Natural killer cell treated with Interleukin-12 subunit alpha and Interleukin-12 subunit beta and Interleukin-15 and Interleukin-18, amount 100 ng/mL, for 72 hours (primary cell): ENCODE measurements at places on chromosomes 11 and 22. TPM values are rescaled to one million over a fixed set of nuclear protein-coding genes. Genes with fewer than 3 reads are reported as not detected.

DNA sequence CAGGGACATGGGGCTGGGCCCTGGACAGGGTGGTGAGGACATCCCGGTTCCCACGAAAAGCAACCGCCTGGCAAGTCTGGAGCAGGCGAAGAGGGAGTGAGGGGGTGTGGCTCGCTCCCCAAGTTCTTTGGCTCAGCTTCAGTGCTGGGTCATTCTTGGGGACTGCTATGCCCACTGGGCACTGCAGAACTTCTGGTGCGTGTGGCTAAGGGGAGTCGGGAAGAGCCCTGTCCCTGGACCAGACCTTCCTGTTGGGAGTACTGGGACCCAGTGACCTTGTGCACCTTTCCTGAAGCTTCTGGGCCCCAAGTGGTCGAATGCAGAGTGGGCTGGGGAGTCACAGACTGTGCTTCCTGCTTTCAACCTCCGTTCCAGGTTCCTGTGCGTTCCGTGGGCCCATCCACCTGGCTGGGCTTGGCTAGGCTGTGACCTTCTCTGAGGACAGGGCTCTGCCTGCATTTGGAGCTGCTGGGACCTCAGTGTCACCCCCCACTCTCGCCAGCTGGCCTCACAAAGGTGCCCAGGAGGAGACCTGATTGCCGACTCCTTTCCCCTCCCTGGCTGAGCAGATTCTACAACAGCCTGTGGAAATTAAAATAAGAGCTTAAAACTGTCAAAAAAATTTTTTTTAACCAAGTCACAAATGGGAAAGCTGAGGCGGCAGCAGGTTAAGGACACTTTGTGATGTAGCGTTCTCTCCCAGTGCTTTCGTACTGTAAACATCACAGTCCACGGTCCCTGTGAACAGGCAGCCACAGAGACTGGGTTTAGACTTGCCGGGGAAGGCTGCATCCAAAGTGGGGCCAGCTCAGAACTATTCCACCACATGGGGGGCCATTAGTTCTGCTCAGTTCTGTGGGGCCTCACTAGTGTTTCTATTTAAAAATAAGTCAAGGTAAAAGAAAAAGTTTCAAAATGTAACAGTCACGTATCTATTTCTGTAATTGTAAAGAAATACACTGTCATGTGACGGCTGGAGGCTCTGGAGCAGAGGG is 63.8 kb upstream of the WNT7B start:
- DNase-seq, result no peak

Gene XKR3
- total RNA-seq, result not detected

Gene APOA4
- not detected for total RNA-seq

Gene DDI1
- not detected for total RNA-seq

GRCh38 chr11:131600628-131601027 is 230.2 kb downstream of the NTM start:
- no peak for DNase-seq
